ENCODE measurements at places on chromosomes 13 and 19.

- DNase-seq, result no peak
Observed at GRCh38 chr19:9936326-9937000, at the start of gene OLFM2. Gene OLFM2 (minus strand): TSS chr19:9936515. CDS start chr19:9936366, 149 bp downstream.

- no peak for DNase-seq
Observed at GRCh38 chr13:41458187-41458760, 924 bp downstream of the RGCC start.

DNA sequence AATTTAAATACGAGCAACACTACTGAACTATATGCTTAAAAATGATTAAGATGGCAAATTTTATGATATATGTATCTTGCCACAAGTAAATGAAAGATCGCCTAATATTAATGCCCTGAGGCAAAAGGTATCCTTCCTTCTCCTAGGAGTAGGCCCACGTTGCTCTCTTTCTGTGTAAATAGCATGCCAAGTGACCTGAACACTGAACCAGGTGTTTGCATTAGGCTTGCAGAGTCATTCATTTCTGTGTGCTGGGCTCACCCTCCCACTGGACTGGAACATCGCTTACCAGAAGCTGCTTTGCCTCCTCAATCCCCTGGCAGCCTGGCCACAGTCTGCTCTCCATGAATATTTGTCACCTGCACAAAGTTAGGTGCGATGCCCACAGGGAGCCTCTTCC is 83.3 kb upstream of the TNFSF11 start:
- DNase-seq, result no peak

DNA sequence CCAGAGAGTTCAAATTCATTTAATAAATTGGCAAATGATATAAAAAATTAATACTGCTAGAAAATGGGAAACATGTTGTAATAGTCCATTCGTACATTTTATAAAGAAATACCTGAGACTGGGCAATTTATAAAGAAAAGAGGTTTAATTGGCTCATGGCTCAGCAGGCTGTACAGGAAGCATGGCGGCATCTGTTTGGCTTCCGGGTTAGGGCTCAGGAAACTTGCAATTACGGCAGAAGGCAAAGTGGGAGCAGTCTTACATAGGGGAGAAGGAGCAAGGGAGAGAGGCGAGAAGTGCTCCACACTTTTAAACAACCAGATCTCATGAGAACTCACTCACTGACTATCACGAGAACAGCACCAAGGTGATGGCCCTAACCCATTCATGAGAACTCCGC is 512.0 kb downstream of the DACH1 start:
- no peak for DNase-seq

DNA sequence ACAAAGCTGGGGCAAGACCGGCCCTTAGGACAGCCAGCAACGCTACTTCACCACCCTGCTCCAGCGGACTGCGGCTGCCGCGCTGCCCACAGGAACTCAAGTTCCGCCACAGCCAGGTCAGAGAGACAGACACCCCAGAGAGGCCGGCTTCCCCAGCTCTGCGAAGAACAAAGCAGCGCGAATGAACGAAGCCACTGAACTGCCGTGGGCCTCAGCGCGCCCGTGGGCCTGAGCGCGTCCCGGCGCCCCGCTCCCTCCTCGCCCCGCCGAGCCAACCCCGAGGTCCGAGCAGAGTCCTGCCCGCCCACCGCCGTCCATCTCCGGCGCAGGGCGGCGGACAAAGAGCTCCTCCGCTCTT is 158.4 kb downstream of the RNF17 start:
- DNase-seq, result no peak

GRCh38 chr13:111202156-111202621 is 87.1 kb downstream of the ARHGEF7 start:
- DNase-seq, result no peak

DNA sequence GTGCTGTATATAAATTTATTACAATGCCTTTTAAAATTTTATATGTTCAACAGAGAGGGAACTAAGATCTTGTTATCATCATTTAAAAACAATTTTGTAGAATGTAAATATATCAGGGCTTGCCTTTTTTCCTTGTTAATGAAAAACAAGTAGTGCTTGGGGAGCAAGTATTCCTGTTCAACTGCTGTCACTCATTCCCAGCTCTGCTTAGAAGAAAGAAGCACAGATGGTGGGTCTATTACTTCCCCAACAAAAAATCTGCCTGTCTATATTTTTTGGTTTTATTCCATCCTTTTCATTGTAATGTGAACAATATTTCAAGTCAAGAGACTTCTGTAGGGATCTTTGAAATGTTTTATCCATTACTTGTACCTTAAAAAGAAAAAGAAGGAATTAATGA is 503.9 kb downstream of the GPC5 start:
- no peak for DNase-seq

All from NCI-H2081 treated with DMSO at 0.1 percent for 48 hours (cell line).